Activated CD4-positive, alpha-beta T cell treated with anti-CD3 and anti-CD28 coated beads, Interleukin-2, Interleukin-6, amounts not matched to agents 100 ng/mL and 50 ng/mL, durations not matched to agents 16 hours and 8 hours (primary cell): ENCODE measurements at places on chromosomes 6 and 20.

DNA sequence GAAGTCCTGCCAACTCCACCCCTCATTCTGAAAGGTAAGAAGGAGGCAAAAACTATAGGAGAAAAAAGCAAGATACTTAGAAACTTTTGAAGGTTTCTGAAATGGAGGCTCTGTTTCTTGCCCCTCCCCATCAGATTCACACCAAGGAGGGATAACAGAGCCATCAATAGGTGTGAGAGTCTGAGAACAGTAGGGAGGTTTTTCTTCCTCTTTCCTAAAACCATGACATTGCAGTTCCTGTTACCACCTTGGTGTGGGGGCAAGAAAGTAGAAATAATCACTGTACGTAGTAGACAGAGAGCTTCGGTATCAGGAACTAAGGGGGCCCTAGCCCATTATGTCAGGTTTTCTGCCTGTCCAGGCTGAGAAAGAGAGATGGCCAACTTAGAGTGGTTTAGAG, 333.3 kb upstream of the SYNCRIP start:
- no peak for DNase-seq

DNA sequence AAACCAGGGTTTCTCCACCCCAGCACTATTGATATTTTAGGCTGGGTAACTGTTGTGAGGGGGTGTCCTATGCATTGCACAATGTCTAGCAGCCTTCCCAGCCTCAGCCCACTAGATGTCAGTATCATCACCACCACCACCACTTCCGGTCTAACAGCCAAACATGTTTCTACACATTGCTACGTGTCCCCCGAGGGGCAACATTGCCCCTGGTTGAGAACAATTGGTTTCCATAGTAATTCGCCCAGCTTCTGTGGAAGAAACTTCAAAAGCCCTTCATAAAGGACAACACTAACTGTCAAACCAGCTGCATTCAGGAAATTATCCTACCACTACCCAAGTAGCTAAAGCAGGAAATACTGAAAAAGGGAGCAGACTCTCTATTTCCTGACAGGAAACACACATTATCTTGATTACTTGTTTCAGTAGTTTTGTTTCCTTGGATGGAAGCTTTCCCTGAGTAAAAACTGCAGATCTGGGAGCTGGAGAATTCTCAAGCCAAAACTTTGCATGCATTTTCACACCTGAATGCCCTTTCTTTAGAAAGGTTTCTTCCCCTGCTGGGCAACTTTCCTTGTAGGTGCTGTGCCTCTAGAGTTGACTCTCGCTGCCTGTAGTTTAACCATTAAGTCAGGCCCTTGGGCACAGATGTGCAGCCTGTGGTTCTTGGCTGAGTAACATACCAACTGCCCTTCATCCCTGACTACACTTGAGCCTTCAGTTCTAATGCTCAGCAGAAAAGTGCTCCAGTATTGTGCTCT, 23.6 kb downstream of the PKHD1 start:
- DNase-seq = peak; percentile 63

DNA sequence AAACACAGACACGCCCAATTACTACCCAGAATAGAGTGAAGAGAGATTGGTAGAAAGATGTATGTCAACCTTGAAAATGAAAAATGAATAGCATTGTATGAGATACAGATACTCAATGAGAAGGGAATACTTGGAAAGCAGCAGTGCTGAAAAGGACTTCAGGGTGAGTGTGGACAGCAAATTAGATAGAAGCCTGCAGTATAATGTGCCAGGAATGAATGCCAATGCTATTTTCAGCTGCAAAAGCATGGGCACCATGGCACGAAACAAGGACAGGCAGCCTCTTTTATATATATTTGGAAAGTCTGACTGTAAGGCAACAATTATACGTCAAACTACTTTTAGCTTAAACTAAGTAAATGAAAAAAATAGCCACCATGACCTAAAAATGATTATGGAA, 118.2 kb downstream of the PTCHD4 start:
- DNase-seq = no peak

DNA sequence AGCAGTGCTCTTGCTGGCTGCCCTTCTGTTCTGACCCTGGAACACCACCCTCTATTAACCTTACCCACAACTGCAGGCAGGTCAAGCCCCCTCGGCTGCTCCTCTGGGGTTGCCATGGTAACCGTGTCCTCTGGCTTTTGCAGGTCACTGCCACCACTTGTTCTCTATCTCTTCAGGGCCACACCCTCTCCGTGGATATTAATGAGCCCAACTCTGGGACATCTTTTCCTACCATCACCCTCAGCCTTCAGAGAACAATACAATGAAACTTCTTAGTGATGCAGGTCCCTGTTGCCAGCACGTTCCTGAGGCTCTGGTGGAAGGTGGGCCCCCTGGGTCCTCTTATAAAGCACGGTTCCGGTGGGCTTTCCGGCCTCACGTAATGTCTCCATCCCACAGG, 30.8 kb upstream of the MICB start:
- DNase-seq = no peak

DNA sequence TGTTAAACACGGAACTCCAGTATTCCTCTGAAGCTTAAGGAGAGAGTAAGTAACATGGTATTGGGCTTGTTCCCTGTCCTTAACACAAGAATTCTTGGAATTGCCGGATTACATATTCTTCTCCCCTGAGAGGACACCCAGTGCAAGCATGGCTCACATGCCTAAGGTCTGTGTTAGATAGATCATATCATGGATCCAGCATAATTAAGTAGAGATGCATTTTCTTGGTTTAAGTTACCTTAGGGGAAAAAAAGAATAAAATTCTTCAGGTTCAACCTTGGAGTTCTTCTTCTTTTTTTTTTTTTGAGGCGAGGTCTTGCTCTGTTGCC, 53.9 kb downstream of the AKAP12 start:
- DNase-seq = no peak
